ENCODE measurements at places on chromosomes 7 and 10.

DNA sequence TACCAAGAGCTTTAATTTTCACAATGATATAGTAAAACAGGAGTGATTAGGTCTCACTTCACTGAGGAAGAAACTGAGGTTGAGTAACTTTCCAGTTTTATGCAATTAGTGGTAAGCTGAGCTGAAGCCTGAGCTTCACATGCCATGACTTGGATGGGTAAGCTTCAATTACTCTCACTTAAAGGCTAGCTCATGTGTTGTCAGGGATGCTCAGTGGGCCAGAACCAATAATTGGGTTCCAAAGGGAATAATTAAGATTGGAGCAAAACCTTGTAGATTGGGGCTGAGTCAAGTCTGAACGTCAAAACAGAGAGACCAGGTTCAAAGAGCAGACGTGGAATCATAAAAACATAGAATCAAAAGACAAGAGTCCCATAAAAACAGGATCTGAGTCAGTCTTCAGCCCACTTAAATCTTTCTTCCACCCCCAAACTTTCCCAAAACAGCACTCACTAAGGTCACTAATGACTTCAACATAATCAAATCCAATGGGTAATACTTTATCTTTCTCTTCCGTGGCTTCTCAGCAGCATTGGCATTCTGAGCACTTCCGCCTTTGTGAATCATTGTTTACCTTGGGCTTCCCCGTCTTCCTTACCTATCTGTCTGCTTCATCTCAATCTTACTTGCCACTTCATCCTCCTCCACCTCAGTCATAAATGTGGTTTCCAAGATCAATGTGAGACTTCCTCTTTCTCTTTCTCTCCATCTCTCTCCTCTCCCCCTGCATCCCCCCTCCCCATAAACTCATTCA lies 23.0 kb upstream of the EGFR start:
- DNase-seq: no peak

DNA sequence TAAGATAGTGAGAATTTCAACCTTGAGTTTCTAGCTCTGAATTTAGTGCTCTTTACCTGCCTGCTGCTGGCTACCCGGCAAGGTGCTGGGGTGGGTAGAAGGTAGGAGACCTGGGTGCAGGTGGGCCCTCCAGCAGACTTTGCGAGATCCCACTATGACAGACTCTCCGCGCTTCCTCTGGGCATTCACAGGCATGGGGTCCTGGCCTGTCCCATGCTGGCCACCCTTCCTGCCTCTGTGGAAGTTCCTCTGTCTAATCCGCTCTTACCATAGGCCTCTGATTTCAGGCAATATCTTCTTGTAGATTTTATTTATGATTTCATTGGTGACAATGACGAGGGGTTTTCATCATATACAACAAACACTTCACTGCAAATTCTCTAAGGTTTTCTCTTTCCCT lies 1.2 kb upstream of the WDFY4 start:
- DNase-seq: no peak

DNA sequence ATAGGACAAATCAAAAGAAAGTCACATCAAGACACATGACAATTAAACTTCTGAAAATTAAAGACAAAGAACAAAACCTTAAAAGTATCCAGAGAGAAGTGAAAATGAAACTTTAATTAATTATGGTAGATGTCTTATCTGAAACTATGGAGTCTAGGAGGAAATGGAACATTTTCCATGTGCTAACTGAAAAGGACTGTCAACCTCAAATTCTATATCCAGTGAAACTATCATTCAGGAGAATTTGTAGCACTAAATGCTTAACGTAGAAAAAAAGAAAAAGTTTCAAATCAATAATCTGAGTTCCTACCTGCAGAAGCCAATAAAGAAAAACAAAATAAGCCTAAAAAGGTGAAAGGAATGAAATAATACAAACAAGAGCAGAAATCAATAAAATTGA lies 33.1 kb upstream of the C10orf71 start:
- DNase-seq: no peak

DNA sequence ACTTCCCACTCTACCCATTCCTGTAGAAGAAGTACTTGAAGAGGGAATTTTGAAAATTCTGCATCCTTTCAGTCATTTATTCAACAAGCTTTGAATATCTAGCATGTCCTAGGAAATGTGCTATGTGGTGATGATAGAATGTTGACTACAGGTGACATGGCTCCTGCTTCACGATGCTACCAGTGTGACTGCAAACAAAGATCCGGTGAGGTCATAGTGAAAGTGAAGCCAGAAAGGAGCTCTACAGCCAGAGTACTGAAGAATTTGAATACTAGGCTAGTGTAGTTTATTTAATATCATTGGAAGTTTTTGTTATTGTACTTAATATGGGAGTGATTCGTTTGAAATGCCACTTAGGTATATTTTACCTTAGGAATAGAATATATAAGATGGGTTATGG lies 348.1 kb downstream of the TFEC start:
- DNase-seq: no peak

GRCh38 chr7:66303454-66304155 lies 98.5 kb downstream of the TPST1 start:
- DNase-seq: no peak

DNA sequence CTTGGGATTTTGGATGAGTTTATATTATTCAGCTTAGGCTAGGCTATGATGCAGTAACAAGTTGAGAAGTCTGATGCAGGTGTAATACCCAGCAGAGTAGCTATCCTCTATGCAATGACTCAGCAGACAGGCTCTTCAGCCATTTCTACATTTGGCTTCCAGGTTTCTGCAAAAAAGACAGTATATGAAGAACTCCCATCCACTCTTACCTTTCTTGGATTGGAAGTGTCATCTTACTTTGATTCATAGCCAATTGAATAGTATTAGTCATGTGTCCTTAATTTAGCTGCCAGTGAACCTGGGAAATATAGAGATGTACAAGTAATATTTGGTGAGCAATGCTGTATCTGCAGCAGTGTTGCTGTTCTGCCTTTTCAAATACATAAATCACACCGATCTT lies 127.8 kb upstream of the NPSR1 start:
- DNase-seq: no peak

- no peak for DNase-seq
Observed at GRCh38 chr7:66454600-66455225, 174.0 kb upstream of the KCTD7 start.

GRCh38 chr7:20698469-20698868 lies 83.0 kb downstream of the ABCB5 start:
- no peak for DNase-seq

DNA sequence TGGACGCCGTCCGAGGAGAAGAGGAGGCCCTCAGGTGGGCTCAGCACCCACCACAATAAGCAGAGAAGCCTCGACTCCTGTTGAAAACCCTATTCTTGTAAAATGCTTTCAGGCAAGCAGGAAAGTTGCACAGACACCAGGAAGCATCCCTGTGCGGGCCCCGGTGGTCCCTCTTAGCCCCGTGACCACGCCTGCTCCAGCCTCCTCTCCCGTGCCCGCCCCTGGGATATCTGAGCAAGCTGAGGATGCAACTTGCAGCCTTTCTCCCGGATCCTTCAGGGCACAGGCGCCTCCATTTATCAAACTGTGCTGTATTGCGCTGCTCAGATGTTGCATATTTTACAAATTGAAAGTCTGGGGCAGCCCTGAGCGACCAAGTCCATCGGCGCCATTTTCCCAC lies 72.7 kb downstream of the CFAP46 start:
- DNase-seq: no peak

DNA sequence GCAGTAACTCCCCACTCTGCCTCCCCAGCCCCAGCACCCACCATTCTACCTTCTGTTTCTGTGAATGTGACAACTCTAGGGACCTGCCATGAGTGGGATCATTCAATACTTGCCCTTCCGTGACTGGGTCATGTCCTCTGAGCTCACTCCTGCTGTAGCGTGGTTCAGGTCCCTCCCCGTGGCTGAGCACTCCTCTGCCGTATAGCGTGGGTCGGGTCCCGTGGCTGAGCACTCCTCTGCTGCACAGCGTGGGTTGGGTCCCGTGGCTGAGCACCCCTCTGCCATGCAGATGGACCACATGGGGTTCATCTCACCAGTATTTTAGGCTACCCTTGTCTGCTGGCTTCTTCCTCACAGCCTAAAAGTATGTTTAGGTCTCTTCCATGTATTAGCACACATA lies 43.0 kb downstream of the INSIG1 start:
- DNase-seq: no peak

DNA sequence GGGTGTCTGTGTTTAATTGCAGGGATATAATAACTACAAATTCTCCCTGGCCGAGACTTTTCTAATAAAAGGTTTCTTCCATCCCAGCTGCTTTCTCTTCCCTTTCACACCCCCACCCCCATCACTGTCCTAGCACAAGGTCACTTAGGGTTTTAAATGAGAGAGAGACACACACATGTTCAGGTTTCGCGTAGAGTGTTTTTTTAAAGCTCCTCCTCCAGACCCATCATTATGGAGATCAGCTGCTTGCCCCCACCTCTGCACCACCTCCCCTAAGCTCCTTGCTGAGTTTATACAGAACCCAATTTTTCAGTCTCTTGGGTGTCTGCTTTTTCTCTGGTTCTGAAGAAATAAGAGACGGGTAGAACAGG lies 18.6 kb downstream of the LRMDA start:
- no peak for DNase-seq

DNA sequence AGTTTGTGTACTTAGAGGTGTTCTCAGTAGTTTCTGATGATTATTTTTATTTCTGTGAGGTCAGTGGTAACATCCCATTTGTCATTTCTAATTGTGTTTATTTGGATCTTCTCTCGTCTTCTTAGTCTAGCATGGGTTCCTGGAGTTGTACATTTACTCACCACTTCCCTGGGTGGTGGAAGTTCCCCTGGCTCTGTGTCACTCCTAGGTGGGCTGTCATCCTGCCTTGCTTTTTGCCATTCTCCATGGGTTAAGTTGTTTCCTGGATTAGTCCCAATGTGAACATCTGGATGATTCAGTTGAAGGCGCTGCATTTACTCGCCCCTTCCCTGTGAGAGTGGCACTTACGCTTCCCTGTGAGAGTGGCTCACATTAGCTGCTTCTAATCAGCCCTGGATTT lies 48.2 kb downstream of the GSAP start:
- DNase-seq: no peak

- no peak for DNase-seq
Observed at GRCh38 chr7:37037286-37037685, 313.0 kb upstream of the AOAH start.

DNA sequence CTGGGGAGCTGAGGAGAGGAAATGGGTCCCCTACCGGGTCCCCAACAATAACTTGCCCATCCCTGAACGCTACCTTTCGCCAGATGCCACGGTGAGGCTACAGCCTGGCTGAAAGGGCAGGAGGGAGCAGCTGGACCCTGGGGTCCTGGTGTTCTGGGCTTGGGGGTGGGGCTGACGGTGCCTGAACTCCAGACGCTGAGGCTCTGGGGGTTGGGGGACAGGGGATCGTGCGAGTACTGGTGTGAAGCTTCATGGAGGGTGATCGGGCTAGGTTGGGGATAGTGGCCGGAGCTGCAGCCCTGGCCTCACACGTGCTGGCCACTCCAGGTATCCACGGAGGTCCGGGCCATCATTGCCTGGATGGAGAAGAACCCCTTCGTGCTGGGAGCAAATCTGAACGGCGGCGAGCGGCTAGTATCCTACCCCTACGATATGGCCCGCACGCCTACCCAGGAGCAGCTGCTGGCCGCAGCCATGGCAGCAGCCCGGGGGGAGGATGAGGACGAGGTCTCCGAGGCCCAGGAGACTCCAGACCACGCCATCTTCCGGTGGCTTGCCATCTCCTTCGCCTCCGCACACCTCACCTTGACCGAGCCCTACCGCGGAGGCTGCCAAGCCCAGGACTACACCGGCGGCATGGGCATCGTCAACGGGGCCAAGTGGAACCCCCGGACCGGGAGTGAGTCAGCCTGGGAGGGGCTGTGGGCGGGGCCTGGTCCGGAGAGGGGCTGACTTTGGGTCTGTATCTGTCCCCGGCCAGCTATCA lies 8.3 kb downstream of the AEBP1 start:
- peak; percentile 70 for DNase-seq

DNA sequence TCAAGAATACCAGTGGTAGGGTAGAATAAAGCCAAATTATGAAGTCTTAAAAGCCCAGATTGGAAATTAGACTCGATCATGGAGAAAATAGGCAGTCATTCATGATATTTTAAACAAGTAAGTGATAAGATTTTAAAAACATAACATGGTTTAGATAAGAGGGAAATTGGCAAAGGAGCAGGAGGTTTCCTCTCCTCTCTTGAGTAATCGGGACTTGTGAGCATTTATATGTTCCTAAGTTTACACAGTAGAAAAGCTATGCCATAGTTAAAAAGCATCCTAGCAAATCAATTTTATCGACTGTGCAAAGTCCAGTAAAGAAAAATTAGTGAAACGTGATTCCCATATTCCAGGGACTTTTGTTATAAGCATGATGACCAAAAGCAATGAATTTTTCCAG lies 313.2 kb downstream of the AHR start:
- no peak for DNase-seq

DNA sequence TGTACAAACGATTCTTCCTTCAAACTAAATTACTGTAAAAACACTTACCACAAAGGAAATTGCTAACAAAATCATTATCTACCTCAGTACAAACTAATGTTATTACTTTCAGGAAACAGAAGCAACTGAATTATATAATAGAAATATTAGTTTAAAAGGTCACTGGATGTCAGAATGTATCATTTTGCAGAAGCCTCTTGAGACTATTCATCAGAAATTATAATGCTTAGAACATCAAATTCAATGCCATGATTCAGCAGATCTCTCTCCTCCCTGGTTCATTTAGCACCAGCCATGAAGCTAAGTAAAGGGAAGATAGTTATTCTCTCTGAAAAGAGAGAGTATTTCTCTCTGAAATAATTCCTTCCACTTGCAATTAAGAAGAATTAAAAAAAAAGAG lies 223.3 kb downstream of the IMMP2L start:
- no peak for DNase-seq

GRCh38 chr10:47137311-47137851 lies 162.6 kb upstream of the GDF10 start:
- DNase-seq: no peak

DNA sequence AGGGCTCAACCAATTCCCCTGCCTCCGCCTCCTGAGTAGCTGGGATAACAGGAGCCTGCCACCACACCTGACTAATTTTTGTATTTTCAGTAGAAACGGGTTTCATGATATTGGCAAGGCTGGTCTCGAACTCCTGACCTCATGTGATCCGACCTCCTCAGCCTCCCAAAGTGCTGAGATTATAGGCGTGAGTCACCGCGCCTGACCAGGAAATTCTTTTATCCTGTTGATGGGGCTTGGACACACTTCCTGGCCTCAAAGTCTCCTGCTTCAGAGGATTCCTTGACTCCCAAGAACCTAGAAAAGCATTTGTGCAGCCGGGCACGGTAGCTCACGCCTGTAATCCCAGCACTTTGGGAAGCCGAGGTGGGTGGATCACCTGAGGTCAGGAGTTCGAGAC lies 16.2 kb downstream of the ZNF425 start:
- no peak for DNase-seq

GRCh38 chr7:41738806-41739205 lies 35.9 kb upstream of the INHBA start:
- DNase-seq: no peak

GRCh38 chr7:126803060-126803665 lies 449.6 kb downstream of the GRM8 start:
- DNase-seq: peak; percentile 49

All from DMS 273 treated with DMSO at 0.1 percent for 48 hours (cell line).